ENCODE measurements at places on chromosomes 3 and 15.

- no peaks in the 10 kb centered on the region for H3K36me3 ChIP-seq
- DNase-seq: no peak
- no peaks in the 10 kb centered on the region for H3K27me3 ChIP-seq
- H3K4me1 ChIP-seq: peaks cover 12% of the 10 kb centered on the region
These were observed 58.2 kb downstream of the FMN1 start for GRCh38 chr15:33136353-33136752.

DNA sequence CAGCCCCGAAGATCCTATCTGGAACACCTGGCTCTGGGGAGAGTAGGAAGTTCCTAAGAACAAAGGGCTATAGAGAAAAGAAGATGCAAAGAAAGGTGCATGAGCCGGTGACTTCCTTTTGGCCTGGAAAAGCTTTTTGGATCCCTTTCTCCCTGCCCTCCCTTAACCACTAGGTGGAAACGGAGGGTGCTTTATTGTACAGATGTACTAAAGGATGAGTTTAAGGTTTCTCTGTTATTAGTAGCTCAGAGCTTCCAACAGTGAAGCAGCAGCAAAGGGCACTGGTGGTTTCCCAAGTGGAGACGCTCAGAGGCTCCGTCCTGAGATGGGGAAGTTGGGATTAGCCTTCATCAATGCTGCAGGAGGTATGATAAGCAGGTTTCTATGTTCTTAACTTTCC is 5.9 kb upstream of the ADGRG7 start:
- DNase-seq: no peak
- H3K4me3 ChIP-seq: no peak overlapping the region
- H3K36me3 ChIP-seq: no peaks in the 10 kb centered on the region
- peak overlapping the region; percentile 82 for H3K27ac ChIP-seq

GRCh38 chr3:183554377-183554776 is 1.1 kb downstream of the KLHL6 start:
- H3K27me3 ChIP-seq: no peaks in the 10 kb centered on the region
- no peak for DNase-seq
- H3K4me3 ChIP-seq: no peak overlapping the region
- H3K36me3 ChIP-seq: no peaks in the 10 kb centered on the region
- no peaks in the 10 kb centered on the region for H3K4me1 ChIP-seq

GRCh38 chr15:57890351-57890750 is 175.2 kb downstream of the ALDH1A2 start:
- no peaks in the 10 kb centered on the region for H3K27me3 ChIP-seq
- no peak overlapping the region for H3K27ac ChIP-seq
- H3K36me3 ChIP-seq: no peaks in the 10 kb centered on the region
- H3K4me1 ChIP-seq: no peaks in the 10 kb centered on the region
- DNase-seq: no peak
- H3K4me3 ChIP-seq: no peak overlapping the region

GRCh38 chr3:53630547-53630946 is 136.1 kb downstream of the CACNA1D start:
- H3K4me1 ChIP-seq: no peaks in the 10 kb centered on the region
- H3K27me3 ChIP-seq: no peaks in the 10 kb centered on the region

DNA sequence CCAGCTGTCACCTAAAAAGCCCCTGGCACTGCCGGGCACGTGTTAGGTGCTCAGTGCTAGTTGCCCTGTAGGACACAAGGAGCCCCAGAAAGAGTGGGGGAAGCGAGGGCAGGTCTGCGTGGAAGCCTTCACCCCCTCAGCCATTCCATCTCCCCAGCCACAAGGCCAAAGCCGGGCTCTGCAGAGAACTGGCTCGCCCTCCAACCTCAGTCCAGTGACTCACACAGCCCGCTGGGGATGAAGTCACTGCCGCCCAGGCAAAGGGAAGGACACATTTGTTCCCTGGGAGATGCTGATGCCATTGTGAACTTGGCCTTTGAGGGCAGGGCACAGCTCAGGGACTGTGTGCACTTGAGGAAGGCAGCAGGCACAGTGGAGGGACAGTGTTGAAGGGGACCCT is 48.1 kb downstream of the IQSEC1 start:
- H3K27ac ChIP-seq: no peak overlapping the region
- no peak for DNase-seq
- H3K27me3 ChIP-seq: no peaks in the 10 kb centered on the region
- no peaks in the 10 kb centered on the region for H3K36me3 ChIP-seq
- no peaks in the 10 kb centered on the region for H3K4me1 ChIP-seq
- no peak overlapping the region for H3K4me3 ChIP-seq

DNA sequence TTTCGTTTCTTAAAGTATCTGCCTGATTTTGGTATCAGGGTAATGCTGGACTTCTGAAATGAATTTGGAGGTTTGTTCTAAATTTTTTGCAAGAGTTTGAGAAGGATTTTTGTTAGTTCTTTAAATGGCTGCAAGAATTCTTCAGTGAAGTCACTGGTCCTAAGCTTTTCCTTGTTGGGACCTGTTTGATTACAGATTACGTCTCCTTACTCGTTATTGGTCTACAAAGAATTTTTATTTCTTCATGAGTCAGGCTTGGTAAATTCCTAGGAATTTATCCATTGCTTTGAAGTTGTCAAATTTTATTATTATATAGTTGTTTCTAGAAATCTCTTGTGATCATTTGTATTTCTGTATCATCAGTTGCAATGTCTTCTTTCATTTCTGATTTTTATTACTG is 196.0 kb downstream of the DPH6 start:
- no peak for DNase-seq
- H3K4me3 ChIP-seq: no peak overlapping the region
- no peaks in the 10 kb centered on the region for H3K27me3 ChIP-seq
- H3K4me1 ChIP-seq: peaks cover 15% of the 10 kb centered on the region

DNA sequence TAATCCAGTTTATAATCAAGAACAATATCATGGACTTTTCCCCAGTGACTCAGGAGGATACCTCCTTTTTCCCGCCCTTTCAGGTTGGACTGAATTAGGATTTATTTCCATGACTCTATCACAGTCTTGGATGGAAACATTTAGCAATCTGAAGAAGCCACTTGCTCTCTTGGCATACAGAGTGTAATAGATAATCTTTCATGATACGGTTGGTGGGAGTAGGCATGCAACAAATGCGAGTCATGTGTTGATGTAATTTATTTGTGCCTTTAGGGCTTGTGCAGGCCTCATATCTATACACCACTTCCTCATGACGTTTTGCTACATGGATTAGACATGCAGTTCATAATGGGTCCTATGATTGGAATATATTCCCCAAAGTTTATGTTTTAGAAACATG is 54.2 kb upstream of the MCTP2 start:
- no peak overlapping the region for H3K4me3 ChIP-seq
- H3K27ac ChIP-seq: no peak overlapping the region

- no peak overlapping the region for H3K4me3 ChIP-seq
- H3K27ac ChIP-seq: no peak overlapping the region
- H3K36me3 ChIP-seq: peaks cover 69% of the 10 kb centered on the region
- peaks cover 15% of the 10 kb centered on the region for H3K4me1 ChIP-seq
- no peaks in the 10 kb centered on the region for H3K27me3 ChIP-seq
These were observed 19.7 kb downstream of the SEC61A1 start for GRCh38 chr3:128071771-128072453.

GRCh38 chr15:71259866-71260265 is 144.6 kb downstream of the THSD4 start:
- no peaks in the 10 kb centered on the region for H3K4me1 ChIP-seq
- H3K27ac ChIP-seq: no peak overlapping the region
- DNase-seq: no peak
- peaks cover 98% of the 10 kb centered on the region for H3K36me3 ChIP-seq

DNA sequence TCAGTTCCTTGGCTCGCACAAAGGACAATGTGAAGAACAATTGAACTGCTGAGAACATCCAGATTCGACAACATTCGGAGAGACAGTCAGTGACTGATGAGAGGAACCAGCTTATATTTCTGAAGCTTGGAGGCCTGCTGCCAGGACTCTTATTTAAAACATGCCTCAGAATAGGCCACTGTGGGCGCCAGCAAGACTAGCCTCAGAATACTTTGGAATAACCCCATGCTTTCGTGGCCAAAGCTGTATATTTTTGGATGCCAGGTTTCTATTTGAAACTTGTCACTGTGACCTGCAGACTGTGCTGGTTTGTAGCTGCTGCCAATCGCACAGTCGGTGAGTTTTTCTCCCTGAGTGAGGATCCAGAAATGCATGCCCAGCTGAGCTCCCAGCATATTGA is 129.9 kb upstream of the UBE3A start:
- no peaks in the 10 kb centered on the region for H3K4me1 ChIP-seq
- no peak overlapping the region for H3K27ac ChIP-seq
- H3K4me3 ChIP-seq: no peak overlapping the region
- no peak for DNase-seq
- H3K36me3 ChIP-seq: no peaks in the 10 kb centered on the region

DNA sequence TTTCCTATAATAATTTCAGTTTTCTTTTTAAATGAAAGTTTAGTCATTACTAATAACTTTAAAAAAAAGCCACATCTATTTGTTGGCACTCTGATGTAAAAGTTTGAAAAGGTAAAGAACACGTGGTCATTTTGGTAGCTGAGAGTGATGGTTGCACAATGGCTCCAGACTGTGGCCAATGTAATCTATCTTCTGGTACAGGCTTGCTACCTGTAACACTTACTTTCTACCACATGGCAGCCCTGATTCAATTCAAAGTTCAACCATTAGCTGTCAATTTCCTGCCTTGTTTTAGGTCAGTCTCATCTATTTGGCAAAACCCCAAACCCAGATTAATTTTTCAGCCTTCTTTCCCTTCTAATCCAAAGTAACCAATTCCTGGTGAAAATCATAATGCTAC is 126.1 kb downstream of the TUSC7 start:
- H3K27ac ChIP-seq: peak overlapping the region; percentile 65
- H3K36me3 ChIP-seq: no peaks in the 10 kb centered on the region
- DNase-seq: no peak
- H3K4me1 ChIP-seq: peaks cover 9% of the 10 kb centered on the region
- no peaks in the 10 kb centered on the region for H3K27me3 ChIP-seq
- no peak overlapping the region for H3K4me3 ChIP-seq

DNA sequence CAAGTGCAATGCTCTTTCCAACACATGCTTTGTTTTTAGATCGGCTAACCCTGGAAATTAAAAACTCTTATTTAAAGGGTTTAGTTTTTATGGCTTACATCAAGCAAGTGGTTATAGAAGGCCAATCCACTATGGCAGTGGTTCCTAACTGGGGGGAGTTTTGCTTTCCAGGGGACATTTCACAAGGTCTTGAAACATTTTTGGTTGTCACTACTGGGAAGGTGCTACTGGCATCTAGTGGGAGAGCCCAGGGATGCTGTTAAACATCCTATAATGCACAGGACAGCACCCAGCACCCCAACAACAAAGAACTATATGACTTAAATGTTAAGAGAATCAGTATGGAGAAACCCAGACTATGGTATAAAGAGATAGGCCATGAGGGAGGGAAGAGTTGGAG is 439.0 kb downstream of the NTRK3 start:
- no peaks in the 10 kb centered on the region for H3K27me3 ChIP-seq
- DNase-seq: no peak
- peaks cover 13% of the 10 kb centered on the region for H3K4me1 ChIP-seq
- H3K36me3 ChIP-seq: no peaks in the 10 kb centered on the region

- no peak overlapping the region for H3K4me3 ChIP-seq
- no peaks in the 10 kb centered on the region for H3K36me3 ChIP-seq
- H3K27ac ChIP-seq: no peak overlapping the region
- DNase-seq: no peak
- no peaks in the 10 kb centered on the region for H3K4me1 ChIP-seq
- H3K27me3 ChIP-seq: no peaks in the 10 kb centered on the region
These were observed 67.2 kb downstream of the ST6GAL1 start for GRCh38 chr3:186997473-186997939.

GRCh38 chr3:195696632-195697278 is 24.0 kb upstream of the MUC20 start:
- DNase-seq: no peak
- H3K4me3 ChIP-seq: no peak overlapping the region
- no peaks in the 10 kb centered on the region for H3K27me3 ChIP-seq
- peaks cover 9% of the 10 kb centered on the region for H3K36me3 ChIP-seq

DNA sequence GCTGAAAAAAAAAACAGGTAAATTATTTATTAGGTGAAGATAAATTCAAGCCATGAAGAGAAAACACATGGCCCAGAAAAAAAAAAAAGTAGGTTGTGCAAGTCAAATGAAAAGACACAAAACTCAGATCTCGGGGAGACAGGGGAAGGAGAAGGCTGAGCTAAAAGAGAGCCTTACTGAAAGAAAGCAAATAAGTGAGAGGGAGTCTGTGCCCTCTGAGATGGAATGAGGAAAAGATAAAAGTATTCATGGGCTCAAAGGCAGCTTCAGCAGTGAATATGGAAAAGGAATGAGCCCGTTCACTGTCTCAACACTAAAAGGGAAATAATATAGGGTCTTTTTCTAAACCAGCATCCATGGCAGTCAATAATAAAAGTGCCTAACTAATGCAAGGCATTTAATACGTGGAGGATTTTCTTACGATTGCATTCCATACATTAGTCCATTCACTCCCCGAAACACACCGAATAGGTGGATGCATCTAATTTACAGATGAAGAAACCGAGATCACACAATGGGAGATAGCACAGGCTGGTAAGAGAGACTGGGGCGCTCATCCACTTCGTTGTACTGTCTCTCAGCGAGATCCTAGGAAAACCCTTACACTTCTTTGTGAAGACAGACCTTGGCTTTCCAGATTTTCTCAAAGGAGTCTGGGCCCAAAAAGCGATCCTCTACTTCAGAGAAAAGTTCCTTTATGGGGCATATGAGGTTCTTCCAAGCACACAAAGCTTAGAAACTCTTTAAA is 1.1 kb downstream of the TFDP2 start:
- no peak for DNase-seq
- peaks cover 14% of the 10 kb centered on the region for H3K4me1 ChIP-seq
- H3K27ac ChIP-seq: peak overlapping the region; percentile 45

- no peaks in the 10 kb centered on the region for H3K27me3 ChIP-seq
- H3K4me3 ChIP-seq: no peak overlapping the region
- DNase-seq: no peak
- H3K36me3 ChIP-seq: no peaks in the 10 kb centered on the region
- H3K4me1 ChIP-seq: no peaks in the 10 kb centered on the region
These were observed 119.5 kb downstream of the LRRN1 start for GRCh38 chr3:3918763-3919162.

DNA sequence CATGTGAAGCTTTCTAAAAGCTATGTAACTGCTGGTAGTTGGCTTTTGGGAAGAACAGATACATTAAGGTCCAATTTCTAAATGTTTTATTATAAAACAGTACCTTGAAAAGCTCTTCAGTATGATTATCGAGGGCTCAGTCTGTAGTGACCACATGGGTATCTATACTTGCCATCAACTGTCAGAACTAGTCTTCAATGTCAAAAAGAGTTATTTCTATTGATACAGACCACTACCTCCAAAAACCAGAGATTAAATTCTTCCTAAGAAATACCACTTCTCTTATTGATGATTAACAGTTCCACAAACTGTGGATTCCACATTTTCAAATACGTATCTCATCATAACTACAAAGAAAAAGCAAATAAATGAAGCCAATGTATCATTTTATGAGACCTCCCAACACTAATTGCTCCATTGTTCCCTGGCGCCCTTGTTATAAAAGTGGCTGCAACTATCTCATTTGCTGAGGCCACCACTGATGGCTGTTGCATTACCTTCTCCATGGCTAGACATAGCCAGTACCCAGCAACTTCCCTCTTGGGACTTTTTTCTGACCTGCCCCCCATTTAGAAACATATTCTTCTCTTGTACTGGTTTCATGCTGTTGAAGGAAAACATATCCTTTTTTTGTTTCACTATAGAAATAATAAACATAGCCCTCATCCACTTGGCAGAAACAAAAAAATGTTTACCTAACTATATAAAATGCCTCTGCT is 33.9 kb upstream of the MBNL1 start:
- no peak overlapping the region for H3K4me3 ChIP-seq
- DNase-seq: no peak
- H3K36me3 ChIP-seq: no peaks in the 10 kb centered on the region
- H3K27ac ChIP-seq: no peak overlapping the region

Data from RWPE2 (cell line).